ENCODE measurements at places on chromosomes 2 and 18.

GRCh38 chr2:20619624-20620024 lies 31.3 kb downstream of the HS1BP3 start:
- no peak for DNase-seq

DNA sequence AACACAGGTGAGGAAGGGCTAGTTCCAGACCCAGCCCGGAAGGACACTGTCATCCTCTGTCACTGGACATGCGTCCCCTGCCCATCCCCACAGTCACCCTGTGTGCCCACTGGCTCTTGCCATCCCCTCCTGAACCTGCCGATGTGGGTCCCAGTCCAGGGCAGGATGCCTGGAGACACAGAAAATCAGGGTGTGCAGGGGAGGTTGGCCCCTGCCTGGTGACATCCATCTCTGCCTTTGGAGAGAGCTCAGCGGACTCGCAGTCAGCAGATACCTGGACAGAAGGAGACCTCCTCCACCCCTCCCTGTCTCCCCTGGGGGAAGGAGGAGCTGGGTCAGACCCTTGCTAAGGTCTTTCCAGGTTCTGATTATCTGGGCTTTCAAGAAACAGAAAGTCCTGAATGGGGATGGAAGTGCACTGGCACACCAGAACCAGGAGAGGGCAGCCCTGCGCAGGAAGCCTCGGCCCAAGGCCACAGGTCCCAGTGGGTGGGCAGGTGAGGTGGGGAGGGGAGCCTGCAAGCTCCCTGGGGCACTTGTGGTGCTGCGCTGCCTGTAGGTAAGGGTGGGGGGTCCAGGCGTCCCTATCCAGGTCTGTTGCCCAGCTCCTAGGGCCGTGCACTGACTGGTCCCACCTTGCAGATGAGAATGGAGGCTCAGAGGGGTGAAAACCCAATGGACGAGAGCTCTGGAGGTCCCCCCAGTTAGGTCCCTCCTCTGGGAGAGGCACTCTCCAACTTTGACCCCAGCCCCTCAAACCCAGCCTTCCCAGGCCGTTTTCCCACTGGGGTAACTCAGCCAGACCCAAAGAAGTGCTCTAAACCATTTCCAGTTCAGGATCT lies 9.7 kb upstream of the OTOS start:
- peak; percentile 44 for DNase-seq

DNA sequence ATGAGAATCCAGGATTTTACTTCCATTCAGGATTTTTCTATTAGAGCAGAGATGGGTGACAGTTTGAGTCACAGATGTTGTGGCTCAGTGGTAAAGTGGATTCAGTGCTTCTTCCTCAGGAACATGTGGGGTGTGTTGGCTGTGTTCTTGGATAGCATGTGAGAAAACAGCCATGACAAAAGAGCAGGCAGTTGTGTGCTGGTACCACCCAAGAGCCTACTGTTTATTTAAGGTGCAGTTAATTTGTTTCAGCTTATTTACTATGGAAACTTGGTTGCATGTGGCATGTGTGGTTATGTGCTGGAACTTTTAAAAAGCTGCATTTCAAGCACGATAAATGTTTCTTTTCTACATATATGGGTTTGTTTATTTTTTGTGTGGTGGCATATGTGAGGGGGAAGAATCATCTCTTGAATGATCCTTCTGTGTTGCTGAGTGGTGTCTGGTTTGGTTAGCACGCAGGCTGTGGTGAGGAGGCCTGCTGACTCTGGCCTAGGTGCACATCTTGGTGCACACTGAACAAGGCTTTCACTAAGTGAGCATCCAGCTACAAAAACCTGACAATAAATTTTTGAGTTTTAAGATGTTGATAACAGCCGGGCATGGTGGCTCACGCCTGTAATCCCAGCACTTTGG lies 67.3 kb downstream of the SPTBN1 start:
- DNase-seq: peak; percentile 16

- DNase-seq: no peak
Observed at GRCh38 chr2:180991361-180991760, 11.0 kb downstream of the UBE2E3 start.

DNA sequence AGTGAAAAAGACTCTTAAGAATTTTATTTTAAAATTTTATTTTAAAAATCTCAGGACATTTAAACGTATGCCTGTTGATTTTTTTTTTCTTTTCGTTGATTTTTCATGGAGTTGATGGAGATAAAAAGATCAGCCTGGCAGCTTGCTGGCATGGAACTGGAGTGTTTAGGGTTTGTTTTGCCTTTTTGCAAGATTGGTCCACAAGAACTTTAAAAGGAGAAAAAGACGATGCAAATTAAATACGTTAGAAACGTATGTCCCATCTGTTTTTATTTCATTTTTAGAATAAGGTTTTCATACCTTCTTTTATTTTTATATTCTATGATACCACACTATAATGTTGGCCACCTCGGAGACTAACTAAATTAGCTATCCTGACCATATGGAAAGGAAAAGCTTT lies 254.9 kb downstream of the ARHGAP15 start:
- no peak for DNase-seq

DNA sequence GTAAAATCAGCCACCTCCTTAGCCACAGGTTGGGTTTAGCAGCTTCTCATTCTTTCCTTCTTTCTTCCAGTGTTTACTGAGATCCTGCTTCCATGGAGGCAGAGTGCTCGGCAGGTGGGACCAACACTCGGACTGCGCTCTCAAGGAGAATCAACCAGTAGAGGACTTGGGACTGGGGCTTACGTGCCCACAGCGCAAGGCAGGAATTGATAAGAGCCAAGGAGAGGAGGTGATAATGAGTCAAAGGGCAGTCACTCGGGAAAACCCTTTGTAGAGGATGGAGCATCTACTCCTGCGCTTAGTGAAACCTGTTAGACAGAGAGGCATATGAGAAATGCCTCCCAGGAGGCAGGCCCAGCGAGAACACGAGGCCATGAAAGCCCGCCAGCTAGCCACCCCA lies 2.9 kb upstream of the MRO start:
- DNase-seq: no peak

DNA sequence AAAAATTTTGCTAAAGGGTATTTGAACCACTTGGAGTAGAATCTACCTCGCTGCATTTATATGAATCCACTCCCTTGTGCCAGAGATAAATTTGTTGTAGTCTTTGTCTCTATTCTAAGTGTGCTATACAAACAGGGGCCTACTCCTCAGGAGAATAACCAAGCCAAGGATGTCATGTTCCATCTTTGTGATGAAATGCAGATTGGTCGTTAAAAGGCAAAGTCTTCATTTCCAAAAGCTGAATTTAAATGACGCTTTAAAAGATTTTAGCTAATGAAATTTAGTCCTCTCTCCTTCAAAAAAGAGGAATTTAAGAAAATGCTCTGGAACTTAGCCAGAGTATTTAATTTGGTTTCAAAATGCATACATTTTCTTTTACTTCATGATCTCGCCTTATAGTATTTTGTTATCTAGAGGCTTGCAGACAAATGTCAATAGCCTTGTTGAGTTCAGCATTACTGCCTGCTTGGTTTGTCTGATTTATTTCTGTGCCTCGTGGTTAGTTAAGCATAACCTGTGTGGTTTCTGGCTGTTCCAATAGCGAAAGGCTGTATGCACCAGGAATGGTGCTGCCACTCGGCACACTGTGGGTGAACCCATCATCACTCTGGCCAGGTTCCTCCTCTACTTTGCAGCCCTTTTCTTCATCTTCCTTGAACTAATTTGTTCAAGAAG lies 417.6 kb downstream of the ZNF521 start:
- no peak for DNase-seq

- no peak for DNase-seq
Observed at GRCh38 chr2:219327719-219328118, 4.8 kb downstream of the RESP18 start.

DNA sequence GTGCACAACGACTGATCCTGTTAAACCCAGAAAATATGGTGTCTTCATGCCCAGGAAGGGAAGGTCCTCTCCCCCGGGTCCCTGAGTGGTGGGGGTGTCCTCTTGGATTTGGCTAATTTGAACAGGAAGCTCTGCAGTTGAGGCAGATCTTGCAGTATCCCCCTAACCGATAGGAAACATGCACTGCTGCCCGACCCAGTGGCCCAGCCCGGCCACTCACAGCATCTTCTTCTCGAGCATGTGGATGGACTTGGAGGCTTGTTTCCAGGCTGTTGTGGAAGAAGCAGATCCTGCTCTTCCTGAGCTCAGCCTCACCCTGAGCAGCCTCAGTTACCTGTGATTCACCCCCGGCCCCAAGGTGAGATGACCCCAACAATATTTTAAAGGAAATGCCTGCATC lies 46.4 kb upstream of the ASB1 start:
- DNase-seq: no peak

DNA sequence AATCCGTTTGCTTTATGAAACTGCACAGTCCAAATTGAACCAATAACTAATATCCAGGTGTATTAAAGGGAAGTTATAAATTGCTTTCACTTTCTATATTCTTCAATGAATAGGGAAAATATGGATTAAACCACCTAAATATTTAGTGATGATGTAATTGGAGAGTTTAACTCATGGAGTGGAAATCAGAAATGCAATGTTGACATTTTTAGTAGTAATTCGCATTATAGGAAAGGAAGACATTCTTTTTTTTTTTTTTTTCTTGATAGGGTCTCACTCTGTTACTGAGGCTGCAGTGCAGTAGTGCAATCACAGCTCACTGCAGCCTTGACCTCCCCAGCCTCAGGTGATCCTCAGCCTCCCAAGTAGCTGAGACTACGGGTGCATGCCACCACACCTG lies 321.9 kb downstream of the RNF144A start:
- DNase-seq: no peak
